ENCODE measurements at places on chromosomes 5 and 9. TPM values are rescaled to one million over a fixed set of nuclear protein-coding genes. Genes with fewer than 3 reads are reported as not detected.

- no peak for DNase-seq
Observed at GRCh38 chr5:77960863-77961396, 184.8 kb upstream of the TBCA start.

DNA sequence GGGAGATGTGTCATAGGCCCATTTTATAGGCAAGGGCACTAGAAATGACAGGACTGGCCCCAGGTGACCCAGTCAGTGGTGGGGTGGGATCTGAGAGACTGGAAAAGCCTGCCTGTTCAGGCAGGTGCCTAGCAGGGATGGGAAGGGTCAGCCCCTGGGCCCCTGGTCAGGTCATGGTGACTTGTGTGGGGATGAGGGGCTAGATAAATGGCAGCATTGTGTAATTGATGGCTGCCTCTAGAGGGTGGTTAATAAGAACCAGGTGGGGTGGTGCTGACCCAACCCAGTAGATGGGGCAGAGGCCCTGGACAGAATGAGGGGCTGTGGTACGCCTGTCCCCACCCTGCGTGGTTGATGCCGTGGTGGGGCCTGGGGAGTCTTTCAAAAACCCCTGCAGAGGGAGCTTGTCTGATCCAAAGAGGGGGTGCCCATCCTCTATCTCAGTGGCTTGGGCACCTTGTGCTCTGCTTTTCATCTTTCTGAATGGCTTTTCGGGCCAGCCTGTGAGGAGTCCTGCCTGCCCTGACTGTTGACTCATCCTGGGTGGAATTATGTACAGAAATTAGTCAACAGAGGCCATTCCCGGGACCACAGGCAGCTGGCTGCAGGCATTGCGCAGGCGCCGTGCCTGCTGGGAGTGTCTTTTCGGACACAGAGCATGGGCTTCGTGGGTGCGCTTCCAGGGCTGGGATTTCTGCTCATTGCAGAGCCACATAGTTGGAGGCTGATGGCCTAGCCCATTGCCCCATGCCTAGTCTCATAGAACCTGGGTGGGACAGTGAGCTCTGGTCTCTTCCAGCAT lies 93.6 kb upstream of the PITX1 start:
- DNase-seq: no peak

DNA sequence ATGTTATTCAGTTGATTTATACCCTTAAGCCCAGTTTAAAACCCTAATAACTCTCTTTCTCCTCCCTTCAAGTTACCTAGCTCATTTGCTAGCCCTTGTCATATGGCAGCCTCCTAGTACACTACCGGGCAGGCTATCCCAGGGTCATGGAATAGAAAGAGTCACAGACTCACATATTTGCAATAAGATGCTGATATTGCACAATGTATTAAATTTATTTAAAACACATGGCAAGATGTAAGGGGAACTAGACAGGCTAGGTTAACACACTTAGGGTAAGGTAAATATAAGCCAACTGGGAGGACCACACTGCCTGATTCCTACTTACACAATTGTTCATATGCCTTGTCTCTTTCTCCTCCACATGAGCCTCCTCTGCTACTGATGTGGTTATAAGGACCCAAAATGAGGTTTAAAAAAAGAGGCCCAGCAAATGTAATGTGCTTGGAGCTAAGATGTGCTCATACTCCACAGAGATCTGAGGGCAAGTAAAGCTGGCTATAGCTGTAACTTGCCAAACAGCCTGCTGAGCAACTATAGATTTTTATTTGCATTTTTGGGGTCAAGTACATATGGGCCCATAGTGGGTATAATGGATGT lies 130.0 kb downstream of the ENC1 start:
- DNase-seq: no peak

DNA sequence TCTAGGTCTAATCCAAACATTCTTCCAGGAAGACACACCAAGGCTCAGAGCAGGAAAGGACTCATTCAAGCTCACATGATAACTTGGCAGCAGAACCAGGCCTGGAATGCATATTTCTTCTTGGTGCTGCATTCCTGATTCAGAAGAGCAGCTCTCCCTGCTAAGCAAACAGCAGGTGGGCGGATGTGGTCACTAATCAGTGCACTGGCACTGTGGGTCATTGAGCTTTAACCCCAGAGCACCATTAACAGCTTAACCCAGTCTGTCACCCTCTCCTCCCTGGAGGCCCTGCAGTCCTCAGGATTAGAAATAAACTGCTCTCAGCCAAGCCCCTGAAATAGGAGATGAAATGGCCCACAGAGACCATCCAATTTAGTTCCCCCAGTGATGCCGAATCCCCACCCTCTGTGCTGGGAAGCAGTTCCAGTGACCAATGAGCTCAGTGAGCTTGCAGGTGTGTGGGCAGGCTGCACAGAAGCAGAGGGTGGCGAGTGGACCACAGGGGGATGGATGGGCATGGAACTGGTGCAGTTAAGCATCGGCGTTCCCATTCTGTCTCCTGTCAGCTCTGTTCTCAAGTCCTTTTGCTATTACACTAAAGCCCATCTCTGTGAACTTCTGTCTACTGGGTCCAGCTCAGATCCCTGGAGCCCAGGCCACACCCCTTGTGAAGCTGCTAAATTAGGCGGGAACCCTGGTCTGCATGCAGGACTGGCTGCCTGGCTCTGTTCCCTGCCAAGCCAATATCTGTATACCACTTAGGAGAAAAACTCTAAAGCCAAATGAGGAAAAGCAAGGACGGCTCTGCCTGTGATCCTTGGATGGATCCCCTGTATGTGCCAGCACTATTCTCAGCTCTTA lies 16.6 kb upstream of the MEGF9 start:
- DNase-seq: peak; percentile 44

DNA sequence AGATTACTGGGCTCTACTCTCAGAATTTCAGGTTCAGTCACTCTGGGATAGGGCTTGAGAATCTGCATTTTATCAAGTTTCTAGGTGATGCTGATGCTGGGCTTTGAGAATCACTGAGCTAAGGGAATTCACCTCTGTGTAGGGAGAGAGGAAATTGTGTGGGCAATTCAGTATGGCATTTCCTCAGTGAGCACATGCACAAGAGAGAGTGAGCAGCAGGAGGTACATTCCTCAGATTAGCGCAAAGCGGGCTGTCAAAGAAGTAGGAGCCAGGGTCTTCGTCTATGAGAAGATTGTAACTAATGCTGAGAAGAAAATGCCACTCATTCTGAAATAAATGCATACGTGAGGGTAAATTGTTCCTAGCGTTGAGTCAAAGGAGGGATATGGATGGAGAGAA lies 175.9 kb downstream of the KIF4B start:
- DNase-seq: no peak

- no peak for DNase-seq
Observed at GRCh38 chr9:121349009-121349408, 21.0 kb downstream of the STOM start.

GRCh38 chr9:98573749-98574278 lies 134.9 kb downstream of the GABBR2 start:
- DNase-seq: no peak

GRCh38 chr9:107989544-107989943 lies 500.0 kb upstream of the KLF4 start:
- no peak for DNase-seq

DNA sequence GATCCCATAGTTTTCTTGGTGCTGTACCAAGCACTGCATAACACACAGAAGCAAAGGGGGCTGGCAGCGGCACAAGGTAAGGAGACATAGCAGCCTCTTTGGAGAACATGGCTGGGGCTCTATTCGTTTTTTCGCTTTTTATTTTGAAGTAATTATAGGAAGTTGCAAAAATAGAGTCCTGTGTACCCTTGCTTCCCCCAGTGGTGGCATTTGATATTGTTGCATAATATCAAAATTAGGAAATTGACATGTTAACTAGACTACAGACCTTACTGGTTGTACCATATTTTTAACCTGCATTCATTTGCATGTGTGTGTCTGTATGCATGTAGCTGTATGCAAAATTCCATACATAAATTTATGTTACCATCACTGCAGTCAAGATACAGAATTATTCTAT lies 6.6 kb upstream of the UBQLN1 start:
- no peak for DNase-seq

GRCh38 chr9:73118898-73119554 lies 32.6 kb upstream of the ANXA1 start:
- no peak for DNase-seq

- no peak for DNase-seq
Observed at GRCh38 chr9:133733796-133734533, 4.2 kb downstream of the SARDH start.

- DNase-seq: peak; percentile 81
Observed at GRCh38 chr9:34654323-34655051, 2.5 kb downstream of the IL11RA start.

GRCh38 chr5:616484-617039 lies 4.4 kb downstream of the CEP72 start:
- DNase-seq: peak; percentile 8

DNA sequence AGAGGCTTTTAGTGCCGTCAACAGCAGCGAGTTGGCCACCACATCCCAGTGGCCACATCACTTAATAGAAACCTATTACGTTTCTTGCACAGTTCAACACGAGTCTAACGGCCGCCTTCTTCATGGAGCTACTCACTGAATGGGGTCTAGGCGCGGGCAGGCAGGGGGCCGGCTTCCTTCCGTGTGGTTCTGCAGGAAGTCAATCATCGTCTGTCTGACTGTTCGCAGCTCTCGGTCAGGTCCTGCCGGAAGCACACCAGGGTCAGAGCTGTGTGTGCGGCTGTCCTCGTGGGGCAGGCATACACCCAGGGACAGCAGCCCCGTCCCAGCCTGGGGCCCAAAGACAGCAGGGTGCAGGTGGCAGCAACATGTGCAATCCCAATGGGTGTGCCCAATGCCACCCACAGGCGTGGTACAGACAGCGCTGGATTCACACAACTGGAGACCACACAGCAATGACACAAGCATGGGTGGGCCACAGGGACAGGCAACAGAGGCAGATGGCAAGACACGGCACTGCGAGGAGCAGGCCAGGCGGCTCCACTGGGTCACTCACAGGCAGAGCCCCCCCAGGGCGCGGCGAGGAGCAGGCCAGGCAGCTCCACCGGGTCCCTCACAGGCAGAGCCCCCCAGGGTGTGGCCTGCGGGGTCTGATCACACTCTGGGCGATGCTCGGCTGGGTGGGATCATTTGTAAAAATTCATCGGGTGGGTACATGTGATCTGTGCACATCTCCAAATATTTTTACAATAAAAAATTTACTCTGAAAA lies 19.1 kb upstream of the LHX3 start:
- no peak for DNase-seq

DNA sequence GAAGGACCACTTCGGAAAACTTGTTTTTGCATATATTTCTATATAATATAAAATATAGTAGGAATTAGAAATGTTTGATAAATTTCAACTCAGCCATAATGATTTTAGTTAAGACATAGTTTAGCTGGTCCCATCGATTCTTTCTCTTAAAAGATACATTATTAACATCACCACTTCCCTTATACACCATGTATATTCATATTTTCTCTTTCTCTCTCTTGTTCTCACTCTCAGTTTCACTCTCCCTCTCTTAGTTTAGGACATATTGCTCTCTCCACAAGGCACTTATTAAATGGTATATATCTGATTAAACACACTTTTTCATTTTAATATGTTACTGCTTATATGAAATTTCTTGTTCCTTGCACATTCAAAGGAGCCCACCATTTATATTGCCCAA lies 90.1 kb upstream of the RASEF start:
- DNase-seq: no peak

DNA sequence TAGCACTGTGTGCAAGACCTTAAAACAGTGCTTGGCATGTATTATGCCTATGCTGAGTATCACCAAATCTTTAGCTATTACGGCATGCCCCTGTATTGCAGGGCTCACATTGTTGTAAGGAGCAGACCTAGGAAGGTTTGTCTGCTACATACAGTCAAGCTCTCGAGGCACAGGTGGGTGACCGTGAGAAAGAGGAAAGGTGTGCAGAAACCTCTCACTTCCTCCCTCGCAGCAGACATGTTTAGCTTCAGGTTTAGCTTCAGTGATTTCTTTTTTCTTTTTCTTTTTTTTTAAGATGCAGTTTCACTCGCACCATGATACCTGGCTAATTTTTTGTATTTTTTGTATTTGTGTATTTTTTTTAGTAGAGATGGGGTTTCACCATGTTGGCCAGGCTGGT lies 275.8 kb upstream of the RIOK2 start:
- DNase-seq: no peak

GRCh38 chr9:134556531-134557068 lies 85.0 kb upstream of the COL5A1 start:
- DNase-seq: no peak

DNA sequence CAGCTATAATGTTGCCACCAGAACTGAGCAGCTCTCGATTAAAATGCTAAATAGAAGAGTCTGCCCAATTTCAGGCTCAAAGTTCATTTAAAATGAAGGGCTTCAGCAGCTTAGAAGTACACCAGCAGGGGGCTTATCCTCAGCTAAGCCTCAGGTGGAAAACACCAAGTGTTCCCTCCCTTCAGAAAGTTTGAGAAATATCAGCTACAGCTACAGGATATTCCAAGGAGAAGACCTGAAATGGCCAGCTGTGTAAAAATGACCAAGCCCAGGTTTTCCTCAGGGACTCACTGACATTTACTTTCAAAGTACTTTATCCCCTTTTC lies 395.4 kb downstream of the DTWD2 start:
- no peak for DNase-seq

GRCh38 chr9:130243882-130244170 lies 21.7 kb upstream of the HMCN2 start:
- DNase-seq: no peak

DNA sequence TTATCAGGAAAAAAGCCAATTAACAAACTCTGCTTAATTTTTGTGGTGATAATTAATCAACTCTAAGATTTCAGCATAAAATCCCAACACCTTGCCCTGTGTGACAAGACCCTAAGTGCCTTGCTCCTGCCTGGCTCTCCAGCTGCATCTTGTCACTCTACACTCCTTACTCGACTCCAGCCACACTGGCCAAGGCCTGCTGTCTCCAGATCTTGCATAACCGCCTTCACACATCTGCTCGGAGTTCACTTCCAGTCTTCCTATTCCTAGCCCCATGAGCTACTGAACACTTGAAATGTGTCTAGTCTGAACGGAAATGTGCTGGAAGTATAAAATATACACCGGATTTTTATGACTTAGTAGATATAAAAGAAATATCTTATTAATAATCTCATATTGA lies 259.6 kb downstream of the EPB41L4A start:
- peak; percentile 60 for DNase-seq

GRCh38 chr5:88694023-88694679 lies 188.8 kb downstream of the MEF2C start:
- no peak for DNase-seq

DNA sequence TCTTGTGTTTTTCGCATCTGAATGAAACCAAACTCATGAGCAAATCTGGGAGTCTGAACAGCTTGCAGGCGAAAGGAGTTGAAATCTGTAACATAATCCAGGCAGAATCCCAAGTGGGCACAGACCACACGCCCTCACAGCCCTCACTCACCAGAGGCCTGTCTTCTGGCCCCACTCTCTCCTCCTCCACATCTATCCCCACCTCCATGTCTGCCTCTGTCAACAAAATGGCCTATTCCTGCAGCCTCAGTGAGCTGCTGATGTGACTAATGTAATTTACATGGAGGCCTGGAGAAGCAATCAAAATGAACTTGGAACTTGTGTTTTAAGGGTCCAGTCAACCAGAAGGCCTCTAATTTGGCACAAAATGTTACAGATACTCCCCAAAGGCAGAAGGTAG lies 136.6 kb downstream of the GNA14 start:
- no peak for DNase-seq

The TLX3 gene
- total RNA-seq: 0.15 TPM

The OR1J2 gene
- not detected for total RNA-seq

The ARL10 gene
- total RNA-seq: 3.4 TPM

The ACOT12 gene
- total RNA-seq: not detected

The PTPRD gene
- total RNA-seq: 15.1 TPM

The ISCA1 gene
- total RNA-seq: 75.1 TPM

The PTGES gene
- 0.30 TPM for total RNA-seq
